ENCODE measurements at places on chromosomes 5 and 9.

GRCh38 chr5:88854769-88855168 is 28.2 kb downstream of the MEF2C start:
- DNase-seq: no peak

GRCh38 chr9:84002344-84002743 is 21.7 kb downstream of the RMI1 start:
- DNase-seq: no peak

DNA sequence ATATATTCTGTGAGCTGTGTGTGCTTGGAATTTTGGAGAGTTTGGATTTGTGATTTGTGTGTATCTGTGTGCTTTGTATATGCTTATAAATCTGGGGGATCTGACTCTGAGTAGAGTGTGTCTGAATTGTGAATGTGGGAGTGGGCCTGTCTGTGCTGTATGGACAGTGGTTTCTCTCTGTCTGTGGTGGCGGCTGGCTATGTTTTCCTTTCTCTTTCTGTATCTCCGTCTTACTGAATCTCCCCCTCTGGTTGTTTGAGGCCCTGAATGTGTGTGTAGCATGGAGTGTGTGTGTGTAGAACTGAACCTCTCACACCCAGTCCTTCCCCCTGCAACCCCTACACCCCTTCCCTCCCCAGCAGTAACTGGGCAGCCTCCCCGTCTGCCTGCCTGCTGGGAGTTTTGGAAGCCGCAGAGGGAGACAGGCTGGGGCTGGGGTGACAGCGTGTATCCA is 4.7 kb downstream of the CXXC5 start:
- no peak for DNase-seq

GRCh38 chr5:15267966-15268365 is 232.0 kb upstream of the FBXL7 start:
- DNase-seq: no peak

DNA sequence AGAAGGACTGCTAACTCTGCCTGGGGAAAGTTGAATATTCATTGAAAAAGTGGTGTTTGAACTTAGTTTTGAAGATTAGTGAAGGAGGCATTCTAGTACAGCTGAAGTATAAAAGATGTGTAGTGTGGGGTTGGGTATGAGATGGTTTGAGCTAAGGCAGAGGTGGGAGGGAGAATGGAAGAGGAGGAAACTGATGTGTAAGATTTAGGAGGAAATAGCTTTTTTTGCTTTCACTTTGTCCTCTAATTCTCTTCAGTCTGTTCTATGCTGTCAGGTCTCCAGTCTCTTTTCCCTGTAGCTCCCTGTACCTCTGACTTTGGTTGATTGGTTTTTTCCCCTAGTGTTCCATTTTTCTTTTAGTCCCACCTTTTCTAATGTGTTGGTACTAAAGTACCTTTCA is 9.0 kb downstream of the CREBRF start:
- no peak for DNase-seq

DNA sequence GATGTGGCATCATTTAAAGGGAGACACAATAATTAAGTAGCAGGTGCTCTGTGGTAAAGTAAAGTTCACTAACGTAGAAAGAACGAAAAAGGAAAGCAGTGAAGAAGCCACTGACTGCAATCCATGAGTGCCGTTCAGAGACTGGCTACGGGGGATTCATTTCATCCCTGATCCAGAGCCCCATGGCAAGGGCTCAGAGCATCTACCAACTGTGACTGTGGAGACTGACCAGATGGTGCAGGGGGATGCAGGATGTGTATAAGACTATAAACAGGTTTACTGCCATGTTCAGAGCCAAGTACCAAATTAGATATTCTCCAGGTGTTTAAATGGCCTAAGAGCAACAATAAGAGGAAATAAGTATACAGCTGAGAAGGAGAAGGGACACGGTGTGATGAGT is 47.7 kb downstream of the MARCHF11 start:
- DNase-seq: no peak

- no peak for DNase-seq
Measured at GRCh38 chr5:102815084-102815483, 60.0 kb downstream of the PAM start.

DNA sequence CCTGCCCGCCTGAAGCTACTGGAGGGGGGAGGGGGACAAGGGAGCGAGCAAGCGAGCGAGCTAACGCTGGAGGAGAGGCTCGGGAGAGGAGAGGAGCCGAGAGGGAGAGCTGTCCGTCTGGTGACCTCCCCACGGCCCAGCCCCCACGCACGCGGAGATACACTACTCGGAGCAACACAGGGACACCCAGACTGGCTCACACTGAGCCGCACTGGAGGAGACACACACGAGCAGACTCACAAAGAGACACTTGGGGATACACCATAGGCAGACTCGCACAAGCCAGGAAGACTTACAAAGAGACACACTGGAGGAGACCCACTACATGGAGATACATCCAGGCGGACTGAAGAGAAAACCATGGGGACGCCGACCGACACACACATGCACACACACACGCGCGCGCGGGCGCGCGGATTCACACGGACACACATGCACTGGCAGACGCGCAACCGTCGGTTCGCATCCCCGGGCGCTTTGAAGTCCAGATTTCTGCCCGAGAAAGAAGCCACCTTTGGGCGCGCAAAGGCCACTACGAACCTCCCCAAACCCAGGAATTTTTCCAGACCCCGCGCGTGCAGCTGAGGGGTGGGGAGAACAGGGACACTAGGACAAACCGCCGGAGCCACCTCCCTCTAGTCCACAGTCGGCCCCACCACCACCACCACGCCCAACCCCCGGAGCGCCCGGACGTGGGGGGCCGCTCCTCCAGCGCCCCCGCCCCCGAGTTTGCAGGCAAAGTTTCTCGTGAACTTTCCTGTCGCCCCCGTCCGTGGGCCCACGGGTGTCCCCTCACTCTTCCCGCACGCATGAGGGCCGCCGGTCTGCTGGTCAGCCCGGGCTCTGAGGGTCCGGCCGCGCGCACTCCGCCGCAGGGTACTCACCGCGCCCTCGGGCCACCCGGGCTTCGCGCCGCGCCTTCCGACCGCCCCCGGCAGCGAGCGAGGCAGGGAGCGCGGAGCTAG is 571 bp downstream of the CNTFR start:
- no peak for DNase-seq

DNA sequence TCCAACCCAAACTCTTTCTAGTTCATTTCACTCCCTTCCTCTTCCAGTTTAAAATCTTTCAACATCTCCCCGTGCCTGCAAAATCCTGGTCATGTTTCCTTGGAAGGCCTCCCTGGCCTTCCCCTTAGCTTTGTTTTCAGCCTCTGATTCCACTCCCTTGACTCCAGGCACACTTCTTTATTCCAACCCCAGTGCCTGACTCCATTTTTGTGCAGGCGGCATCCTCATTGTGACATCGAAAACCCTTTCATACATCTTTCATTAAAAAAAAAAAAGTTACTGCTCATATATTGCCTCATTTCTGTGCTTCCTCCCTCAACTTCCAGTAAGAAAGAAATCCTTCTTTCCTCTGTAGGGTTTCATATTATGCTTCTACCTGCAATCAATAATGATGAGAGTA is 7.1 kb upstream of the TNFSF8 start:
- no peak for DNase-seq

DNA sequence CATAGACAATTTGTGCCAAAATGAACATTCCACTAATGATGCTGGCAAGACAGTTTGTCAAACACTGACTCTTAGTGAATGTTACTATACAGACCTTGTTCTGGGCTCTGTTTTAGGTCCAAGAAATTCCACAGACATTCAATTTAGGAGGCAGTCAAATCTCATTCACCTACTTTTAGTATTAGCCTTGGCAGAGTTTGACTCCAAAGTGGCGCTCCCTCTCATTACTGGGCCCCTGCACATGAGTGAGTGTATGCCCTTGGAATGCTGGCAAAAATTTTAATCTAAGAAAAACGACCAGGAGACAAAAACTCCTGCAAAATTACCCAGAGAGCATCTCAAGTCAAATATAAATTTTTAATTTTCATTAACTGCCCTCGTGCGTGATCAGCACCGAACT is 94.9 kb upstream of the SLC27A6 start:
- no peak for DNase-seq

DNA sequence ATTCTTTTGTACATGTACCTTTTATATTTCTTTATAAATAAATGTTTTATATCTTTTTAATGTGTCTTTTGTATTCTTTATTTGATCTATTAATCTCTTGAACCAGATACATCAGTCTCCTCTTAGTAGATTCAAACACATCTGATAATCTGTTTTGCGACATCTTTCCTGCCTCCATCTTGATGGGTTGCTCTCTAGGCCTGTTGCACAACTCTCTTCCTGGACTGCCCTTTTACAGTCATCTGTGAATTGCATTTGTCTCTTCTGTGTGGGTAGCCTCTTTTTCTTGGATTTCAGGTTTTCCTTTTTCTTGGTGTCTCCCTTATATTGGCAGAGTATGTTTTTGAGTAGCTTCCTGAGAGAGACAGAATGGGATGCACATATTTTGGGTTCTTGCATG is 6.2 kb downstream of the ZFYVE16 start:
- DNase-seq: no peak

DNA sequence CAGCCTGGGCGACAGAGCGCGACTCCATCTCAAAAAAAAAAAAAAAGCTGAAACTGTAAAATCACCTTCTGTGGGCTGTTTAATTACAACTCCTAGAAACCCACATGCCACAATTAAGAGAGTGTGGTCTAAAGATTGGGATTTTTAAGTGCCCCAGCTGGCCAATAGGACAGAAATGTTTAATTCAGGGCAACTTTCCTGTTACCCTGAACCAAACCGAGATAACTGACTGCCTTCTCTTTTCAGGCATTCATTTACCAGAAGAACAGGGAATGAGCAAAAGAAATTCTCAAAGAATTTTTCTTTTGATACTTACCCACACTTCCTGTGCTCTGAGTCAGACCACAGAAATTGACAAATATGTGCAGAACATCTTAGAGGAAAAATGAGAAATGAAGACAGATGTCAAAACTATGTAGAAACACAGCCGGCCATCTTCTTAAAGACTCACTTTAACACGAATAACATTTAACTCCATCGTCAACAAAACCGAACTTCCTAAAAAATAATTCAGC is 221.3 kb upstream of the DAPK1 start:
- DNase-seq: no peak

- DNase-seq: no peak
Measured at GRCh38 chr5:179733772-179734126, 1.1 kb downstream of the MAML1 start.

DNA sequence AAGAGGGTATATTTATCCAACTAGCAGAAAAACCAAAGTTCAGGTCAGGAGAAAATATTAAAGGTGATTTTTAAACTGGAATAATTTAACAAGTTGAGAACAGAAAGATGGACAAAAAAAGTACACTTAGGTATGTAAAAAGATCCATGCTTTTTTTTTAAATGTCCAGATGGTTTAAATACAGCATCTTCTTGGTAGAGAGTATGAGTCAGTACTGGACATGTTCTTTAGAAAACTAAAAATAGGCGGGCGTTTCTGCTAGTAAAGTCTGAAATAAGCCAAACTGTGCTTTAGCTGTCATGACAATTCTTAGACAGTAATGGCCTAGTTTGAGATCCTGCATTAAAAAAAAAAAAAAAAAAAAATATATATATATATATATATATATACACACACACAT is 255.9 kb upstream of the ST8SIA4 start:
- DNase-seq: no peak

- no peak for DNase-seq
Measured at GRCh38 chr9:1528456-1528855, 478.3 kb downstream of the DMRT2 start.

DNA sequence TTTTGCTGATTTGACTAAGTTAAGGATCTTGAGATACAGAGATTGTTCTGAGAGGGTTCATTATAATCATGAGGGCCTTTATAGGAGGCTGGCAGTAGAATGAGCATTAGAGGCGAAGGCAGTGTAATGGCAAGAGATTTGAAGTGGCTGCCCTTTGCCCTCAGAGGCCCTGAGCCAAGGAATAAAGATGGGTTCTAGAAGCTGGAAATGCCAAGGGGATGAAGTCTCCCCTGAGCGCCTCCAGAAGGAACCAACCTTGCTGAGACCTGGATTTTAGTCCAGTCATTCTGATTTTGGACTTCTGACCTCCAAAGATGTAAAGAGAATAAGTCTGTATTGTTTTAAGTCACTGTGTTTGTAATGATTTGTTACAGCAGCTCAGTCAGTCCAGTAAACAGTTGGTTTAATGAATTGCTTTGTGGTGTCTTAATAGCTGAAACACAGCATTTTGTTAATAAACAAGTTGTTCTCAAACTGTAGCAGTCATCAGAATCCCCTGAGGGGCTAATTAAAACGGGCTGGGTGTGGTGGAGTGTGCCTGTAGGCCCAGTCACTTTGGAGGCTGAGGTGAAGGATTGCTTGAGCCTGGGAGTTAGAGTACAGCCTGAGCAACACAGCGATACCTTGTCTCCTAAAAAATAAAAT is 23.2 kb downstream of the GLRX start:
- DNase-seq: no peak

DNA sequence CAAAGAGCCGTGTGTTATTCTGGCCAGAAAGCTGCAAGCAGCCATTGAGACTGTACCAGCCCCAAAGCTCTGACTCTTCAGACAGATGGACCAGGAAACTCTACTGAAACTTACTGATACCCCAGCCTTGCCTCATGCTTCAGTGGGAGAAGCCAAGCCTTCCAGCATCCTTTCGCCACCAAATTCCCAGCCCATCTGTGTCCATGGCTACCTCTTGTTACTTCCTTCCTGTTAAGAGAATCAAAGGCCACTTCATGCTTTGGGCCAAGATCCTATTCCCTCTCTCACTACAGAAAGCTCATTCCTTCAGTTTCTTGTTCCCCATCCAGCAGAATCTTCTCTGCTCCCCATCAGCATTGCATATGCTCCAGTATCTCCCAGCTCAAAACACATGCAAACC is 46.9 kb upstream of the FREM1 start:
- no peak for DNase-seq

DNA sequence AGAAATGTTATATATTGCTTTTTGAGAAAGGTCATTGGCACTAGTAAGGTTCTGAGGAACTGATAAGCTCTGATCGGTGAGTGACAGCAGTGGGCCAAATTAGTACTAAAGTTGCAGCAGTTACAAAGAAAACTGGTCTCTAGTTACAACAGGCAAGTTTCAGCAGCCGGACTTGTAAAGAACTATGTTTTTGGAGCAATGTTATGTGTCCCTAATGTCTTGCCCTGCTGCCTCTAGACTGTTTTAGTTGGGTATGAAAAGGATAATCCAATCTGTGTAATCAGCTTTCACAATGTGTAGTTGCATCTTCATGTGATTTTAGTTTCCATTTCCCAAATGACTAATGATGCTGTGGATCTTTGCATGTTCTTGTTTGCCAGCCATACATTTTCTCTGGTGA is 113.5 kb downstream of the CAMK4 start:
- no peak for DNase-seq

DNA sequence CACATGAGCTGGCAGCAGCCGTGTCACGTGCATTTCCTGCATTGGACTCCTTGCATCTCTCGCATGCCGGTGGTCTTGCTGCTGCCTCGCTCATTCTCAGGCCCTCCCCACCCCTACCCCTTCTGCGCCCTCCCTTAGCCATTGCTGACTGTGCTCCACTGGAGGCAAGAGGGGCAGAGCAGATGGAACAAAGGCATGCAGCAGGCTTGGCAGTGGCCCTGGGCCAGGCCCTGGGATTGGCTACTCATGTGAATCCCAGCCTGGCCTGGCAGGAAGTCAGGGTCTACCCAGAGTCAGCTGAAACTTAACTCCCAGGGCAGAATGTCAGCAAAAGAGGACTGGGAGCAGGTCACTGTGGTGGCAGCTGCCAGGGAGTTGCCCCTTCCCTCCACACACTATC is 62.3 kb downstream of the TSTD2 start:
- no peak for DNase-seq

- DNase-seq: no peak
Measured at GRCh38 chr5:13412040-13412595, 532.4 kb downstream of the DNAH5 start.

All from NCI-H1694 (cell line).